ENCODE measurements at places on chromosomes 7 and 10.

DNA sequence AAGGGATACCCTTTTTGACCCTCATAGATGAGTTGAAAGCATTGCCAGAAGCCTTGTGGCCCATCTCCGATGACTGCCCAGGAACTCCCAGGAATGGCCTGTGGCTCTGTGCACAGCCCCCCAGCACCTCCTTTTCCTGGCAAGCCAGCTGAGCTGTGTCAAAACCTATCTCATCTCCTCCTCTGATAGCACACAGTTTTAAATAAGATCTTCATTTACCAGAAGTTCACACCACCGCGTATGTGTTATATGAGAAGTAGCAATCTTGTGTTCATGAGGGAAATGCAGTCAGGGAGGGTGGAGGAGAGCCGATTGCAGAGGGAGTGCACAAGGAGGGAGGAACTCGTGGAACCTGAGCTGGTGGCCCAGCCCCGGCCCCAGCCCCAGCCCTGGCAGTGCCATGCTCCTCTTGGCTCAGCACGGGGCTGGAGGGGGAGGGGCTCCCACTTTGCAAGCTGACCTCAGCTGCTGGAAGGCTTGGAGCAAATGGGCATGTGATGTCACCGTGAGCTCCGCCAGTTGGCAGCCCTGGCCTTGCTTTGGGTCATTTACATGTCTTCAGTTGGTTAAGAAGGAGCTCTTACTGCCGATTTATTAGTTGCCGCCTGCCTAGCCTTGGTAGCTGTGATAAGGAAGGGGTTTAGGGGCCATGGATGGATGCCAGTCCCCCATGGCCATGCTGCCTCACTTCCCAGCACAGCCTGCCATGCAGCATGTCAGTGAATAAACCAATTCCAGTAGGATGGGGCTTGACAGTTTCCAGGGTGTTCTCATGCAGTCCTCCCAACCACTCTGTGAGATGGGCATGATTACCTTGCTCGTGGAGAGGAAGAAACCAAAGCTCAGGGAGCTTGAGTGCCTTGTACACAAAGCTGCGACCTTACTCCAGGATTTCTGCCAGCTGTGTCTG is 20.0 kb downstream of the UNC5B start:
- DNase-seq: no peak

- no peak for DNase-seq
Measured at GRCh38 chr10:71216363-71216695, 4.0 kb downstream of the UNC5B start.

- DNase-seq: peak; percentile 63
Measured at GRCh38 chr10:35639728-35640401, 2.2 kb downstream of the FZD8 start.

DNA sequence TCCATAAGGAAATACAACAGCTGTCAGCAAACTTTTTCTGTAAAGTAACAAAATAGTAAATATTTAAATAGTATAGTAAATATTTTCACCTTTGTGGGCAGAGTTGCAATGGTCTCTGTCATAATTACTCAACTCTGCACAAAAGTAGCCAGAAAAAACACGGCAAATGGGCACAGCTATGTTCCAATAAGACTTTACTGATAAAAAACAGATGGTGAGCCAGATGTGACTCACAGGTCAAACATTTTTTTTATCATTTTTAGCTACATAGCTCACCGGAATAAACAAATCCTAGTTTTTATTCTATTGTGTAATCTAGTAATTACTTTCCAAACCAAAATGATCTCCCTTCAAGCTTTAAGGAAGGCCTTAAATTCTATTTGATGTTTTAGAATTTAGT is 55.3 kb downstream of the NCAPG2 start:
- peak; percentile 72 for DNase-seq

DNA sequence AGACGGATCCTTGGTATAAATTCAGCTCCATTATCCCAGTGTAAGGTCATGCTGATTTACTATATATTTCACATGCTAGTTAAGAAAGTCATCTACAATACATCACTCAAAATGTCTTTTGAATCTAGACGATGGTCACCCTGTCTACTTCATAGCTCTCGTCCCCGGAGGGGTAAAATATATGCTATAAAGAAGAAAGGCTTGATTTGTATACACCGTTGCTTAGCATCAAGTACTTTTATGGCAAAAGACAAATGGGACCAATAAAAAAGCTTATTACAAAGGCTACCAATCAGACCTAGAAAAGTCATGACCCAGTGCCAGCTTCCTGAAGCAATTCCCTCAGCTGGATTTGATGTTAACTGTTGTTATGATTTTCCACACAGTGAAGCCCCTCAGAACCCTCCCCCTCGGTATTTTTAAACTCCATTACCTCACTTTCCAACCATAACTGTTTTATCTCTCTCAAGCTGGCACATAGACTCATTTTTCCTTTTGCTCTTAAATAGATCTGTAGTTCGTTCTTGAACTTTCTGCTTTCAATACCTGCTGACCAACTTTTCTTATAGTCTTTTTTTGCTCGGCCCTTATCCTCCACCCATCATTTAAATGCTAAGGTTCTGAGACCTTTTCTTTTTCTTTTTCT is 104.9 kb downstream of the DOCK4 start:
- DNase-seq: no peak

GRCh38 chr10:105538874-105539273 is 897.8 kb downstream of the SORCS3 start:
- no peak for DNase-seq

DNA sequence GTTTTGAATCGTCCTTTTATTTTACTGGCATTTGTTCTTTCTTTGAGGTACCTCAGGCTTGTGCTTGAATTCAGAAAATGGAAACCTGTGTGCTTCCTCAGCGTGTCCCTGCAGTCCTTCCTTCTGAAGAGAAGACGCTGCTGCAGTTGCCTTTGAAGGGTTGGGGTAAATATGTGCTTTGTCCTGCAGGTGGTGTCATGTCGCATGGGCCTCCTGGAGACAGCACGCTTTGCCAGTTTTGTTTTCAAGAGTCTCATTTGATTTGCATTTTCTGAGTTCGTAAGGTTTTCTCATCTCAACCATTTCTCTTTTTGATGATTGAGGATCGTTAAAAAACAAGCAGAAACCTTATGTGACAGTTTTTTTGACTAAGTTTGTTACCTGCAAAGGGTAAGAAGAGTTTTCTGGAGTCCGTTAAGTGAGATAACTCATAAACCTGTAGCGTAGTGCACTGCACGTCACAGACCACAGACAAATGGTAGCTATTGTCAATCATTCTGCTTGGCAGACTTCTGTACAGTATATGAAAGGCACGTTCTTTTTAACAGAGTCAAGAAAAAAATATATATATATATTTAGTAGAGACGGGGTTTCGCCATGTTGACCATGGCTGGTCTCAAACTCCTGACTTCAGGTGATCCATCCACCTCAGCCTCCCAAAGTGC is 57.0 kb downstream of the CDC123 start:
- no peak for DNase-seq

DNA sequence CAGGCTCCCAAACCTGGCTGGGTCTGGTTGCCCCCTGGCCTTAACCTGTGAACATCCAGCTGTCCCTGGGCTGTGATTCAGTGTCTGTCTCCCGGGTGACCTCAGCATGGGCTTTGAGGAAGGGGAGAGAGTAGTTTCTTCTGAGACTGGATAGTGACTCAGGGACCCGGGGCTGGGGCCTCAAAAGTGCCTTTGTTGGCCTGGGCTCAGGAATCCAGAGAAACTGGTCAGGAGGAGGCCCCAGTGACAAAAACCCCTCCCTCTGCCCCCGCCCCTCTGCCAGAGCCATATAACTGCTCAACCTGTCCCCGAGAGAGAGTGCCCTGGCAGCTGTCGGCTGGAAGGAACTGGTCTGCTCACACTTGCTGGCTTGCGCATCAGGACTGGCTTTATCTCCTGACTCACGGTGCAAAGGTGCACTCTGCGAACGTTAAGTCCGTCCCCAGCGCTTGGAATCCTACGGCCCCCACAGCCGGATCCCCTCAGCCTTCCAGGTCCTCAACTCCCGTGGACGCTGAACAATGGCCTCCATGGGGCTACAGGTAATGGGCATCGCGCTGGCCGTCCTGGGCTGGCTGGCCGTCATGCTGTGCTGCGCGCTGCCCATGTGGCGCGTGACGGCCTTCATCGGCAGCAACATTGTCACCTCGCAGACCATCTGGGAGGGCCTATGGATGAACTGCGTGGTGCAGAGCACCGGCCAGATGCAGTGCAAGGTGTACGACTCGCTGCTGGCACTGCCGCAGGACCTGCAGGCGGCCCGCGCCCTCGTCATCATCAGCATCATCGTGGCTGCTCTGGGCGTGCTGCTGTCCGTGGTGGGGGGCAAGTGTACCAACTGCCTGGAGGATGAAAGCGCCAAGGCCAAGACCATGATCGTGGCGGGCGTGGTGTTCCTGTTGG is at the start of gene CLDN4:
TSS of gene CLDN4 (plus strand) at position 316 of the 903 bp plus-strand sequence. CDS start at position 522, 206 bp downstream.
- peak; percentile 99 for DNase-seq

DNA sequence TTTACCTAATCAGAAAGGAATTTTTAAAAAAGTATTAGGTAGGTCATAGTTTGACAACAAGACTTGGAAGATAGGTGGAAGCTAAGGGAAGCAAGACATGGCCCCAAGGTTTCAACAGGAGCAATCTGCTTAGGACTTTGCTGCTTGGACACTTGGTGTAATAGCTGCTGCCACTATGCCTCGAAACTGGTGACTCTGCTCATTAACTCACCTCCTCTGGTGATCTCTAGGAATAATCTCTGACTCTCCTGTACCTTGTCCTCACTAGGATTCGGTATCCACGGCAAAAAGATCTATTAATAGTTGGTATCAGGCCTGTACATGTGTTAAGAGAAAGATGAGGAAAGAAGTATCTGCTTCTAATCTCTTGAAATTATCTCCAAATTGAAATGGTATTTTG is 53.1 kb downstream of the PTEN start:
- DNase-seq: peak; percentile 12

DNA sequence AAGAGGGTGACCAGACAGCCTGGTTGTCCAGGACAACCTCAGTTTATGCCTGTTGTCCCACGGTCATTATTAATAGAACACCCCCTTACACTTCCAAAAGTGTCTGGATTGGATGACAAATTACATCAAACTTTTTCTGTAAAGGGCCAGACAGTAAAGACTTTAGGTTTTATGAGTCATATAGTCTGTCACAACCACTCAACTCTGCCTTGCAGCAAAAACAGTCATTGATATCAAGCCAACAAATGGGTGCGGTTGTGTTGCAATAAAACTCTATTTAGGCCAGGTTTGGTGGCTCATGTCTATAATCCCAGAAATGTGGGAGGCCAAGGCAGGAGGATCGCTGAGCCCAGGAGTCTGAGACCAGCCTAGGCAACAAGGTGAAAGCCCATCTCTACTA is 66.7 kb upstream of the ATP6V0A4 start:
- peak; percentile 49 for DNase-seq

DNA sequence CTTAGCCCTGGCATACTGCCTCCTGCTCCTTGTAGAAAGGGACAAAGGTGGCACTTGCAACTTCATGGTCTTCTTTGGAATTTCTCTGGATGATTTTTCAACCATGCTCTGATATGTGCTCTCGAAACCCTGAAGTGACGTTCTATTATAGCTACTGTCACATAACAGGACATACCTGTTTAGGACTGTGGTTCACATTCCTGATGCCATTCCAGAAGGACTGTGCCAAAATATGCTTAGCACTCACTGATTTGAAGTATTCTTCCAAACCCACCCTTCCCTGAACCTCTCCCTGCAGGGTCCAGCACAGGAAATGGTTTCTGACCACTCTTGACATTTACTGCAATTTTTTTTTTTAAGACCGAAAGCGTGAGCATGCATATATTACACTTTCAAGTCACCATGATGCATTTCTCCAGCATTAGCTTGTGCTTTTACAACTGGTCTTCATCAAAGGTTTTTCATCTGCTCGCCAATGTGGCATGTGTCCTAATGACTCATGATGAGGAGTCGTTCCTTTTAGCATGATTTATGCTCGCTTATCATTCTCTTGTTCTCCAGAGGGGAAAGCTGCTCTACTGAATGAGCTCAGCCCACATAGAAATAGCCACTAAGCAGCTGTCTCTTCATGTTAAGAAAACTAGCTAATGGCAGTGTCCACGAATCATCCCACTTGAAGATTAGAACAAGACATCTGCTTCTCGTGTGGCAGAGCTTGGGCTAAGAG is 135.2 kb downstream of the ADAM12 start:
- peak; percentile 93 for DNase-seq

DNA sequence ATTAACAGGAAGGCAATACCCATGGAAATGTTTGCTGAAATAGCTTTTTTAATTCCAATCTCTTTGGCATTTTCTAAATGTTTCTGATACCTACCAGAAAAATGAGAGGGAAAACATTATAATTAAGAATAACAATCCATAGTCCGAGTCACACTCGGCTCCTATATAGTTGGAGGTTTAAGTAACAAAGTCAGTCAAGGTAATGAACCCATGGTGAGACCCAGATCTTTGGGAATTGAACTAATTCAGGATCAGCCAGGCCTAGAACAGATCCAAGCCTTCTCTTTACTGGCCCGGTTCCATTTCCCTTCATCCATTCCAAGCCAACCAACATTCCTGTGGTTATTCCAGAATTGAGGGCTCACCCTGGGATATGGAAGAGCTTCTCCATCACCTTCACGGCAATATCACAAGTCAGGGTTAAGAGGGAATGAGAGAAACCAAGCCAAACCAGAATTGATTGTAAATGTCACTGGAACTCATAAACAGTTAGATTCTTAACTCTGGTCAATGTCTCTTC is 28.3 kb downstream of the ABCB4 start:
- DNase-seq: no peak

- DNase-seq: peak; percentile 52
Measured at GRCh38 chr7:65731562-65732035, 141.3 kb upstream of the VKORC1L1 start.

DNA sequence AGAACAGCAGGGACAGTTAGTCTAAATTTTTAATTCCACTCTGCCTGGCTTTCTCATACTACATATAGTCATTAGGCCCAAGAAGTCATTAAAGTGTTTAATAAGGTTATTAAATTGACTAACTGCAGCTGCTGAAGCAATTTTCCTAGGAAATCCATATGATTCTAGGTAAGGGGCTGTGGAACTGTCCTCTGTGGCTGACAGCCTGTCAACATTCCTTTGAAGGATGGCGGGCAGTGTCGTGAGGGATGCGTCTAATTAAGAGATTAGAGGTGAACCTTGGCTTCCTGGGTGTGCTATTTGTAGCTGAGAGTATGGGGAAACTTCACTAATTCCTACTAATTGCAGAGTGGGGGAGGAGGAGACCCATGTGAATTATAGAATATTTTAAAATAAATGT is 64.6 kb downstream of the SNX10 start:
- DNase-seq: no peak

GRCh38 chr7:85681241-85681640 is 494.4 kb upstream of the SEMA3D start:
- DNase-seq: no peak

GRCh38 chr10:45417746-45418145 is 43.7 kb downstream of the ALOX5 start:
- DNase-seq: no peak

Data from kidney tubule cell (primary cell).